ENCODE measurements at places on chromosomes 16 and 17.

GRCh38 chr16:89268585-89268984 lies 51.1 kb downstream of the ZNF778 start:
- no peak for DNase-seq

DNA sequence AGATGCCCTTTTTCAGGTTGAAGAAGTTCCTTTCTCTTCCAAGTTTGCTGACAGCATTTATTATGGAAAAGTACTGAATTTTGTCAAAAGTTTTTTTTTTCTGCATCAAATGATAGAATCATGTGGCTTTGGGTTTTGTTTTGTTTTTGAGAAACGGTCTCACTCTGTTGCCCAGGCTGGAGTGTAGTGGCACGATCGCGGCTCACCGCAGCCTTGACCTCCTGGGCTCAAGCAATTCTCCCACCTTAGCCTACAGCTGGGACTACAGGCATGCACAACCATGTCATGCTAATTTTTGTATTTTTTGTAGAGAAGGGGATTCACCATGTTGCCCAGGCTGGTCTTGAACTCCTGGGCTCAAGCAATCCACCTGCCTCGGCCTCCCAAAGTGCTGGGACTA lies 7.3 kb downstream of the CMTM4 start:
- no peak for DNase-seq

GRCh38 chr16:87203060-87203656 lies 114.0 kb downstream of the C16orf95 start:
- no peak for DNase-seq

- DNase-seq, result no peak
Observed at GRCh38 chr17:1461198-1461944, 5.3 kb upstream of the CRK start.

GRCh38 chr17:46895171-46895570 lies 27.8 kb upstream of the GOSR2 start:
- no peak for DNase-seq

DNA sequence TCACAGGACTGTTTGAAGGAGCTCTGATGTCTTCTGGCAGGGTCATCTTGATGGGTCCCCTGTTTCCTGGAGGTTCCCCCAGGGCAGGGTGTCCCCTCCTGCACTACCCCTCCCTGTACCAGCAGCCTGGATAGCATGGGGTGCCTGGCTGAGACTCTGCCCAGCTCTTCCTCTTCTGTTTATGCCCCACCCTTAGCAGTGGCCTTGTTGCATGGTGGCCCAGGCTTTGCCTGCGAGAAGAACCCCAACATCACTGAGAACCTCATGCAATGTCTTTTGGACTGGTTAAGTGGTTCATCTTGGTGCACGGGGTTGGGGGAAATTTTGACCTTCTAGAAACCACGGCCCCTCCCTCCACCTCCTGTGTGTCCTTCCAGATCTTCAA lies 121.8 kb downstream of the IRX3 start:
- no peak for DNase-seq

DNA sequence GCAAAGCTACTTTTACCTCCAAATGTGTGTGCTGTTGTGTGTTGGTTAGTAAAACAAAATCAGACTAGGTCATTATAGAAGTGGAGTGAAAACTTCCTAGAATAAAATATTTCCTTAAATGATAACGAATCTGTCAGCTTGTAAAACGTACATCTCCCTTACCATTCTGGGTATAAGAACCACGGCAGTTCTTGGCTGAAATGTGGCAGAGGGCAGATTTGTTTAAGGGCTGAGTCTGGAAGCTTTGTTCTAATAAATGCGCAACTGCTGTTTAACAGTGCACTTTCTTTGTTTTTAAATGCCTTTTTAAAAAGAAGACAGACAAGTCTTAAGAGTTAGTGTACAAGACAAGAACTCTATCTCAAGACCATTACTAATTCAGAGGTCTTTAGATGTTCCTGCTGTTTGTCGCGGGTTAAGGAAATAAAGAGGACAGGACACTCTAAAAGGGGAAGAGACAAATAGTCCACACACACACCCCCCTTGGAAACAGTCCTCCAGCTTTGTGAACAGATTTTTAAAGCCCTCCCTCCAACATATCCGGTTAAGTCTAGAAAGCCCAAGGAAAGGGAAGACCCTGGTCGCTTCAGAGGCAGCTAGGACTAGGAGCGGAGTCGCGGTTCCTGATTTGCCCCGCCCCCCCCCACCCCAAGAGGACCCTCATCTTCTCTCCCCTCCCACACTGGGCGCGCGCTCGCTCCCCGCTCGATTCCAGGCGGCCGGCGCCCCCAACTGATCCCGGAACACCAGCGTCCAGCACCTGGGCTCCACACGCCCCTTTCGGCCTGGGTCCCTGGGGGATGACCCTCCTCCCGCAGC lies 658 bp downstream of the SYNRG start:
- DNase-seq, result no peak

DNA sequence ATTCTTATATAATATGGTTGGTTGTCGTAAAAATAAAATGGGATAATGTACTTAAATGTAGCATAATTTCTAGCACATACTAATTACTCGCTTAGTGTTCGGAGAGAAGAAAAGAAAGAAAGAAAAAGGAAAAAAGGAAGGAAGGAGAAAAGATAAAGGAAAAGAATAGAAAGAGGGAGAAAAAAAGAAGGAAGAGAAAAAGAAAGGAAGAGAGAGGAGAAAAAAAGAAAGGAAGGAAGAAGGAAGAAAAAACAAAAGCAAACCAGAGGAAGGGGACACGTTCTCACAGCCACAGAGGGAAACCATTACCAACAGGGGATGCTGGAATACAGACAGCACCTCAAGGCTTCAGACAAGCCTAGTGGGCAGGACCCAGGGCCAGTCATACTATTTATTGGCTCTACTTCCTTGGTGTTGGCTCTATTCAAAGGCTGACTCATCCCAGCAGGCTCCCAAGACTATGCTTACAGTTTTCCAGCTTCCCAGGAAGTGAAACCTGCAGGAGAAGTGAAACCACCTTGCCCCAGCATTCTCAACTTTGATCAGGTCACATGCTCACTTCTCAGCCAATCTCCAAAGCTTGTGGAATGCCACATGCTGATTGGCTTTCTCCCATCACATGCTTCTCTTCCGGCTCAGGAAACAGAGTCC lies 273.5 kb upstream of the IRX5 start:
- no peak for DNase-seq

- DNase-seq, result no peak
Observed at GRCh38 chr16:66587881-66588600, 8.8 kb downstream of the CMTM2 start.

GRCh38 chr17:76869496-76870376 lies 1.5 kb downstream of the MGAT5B start:
- DNase-seq, result no peak

- DNase-seq, result no peak
Observed at GRCh38 chr16:10514369-10515055, 65.9 kb downstream of the EMP2 start.

GRCh38 chr17:79840269-79840988 lies 1.2 kb upstream of the CBX4 start:
- DNase-seq, result no peak

GRCh38 chr17:17663160-17664063 lies 17.8 kb upstream of the RAI1 start:
- peak; percentile 49 for DNase-seq

DNA sequence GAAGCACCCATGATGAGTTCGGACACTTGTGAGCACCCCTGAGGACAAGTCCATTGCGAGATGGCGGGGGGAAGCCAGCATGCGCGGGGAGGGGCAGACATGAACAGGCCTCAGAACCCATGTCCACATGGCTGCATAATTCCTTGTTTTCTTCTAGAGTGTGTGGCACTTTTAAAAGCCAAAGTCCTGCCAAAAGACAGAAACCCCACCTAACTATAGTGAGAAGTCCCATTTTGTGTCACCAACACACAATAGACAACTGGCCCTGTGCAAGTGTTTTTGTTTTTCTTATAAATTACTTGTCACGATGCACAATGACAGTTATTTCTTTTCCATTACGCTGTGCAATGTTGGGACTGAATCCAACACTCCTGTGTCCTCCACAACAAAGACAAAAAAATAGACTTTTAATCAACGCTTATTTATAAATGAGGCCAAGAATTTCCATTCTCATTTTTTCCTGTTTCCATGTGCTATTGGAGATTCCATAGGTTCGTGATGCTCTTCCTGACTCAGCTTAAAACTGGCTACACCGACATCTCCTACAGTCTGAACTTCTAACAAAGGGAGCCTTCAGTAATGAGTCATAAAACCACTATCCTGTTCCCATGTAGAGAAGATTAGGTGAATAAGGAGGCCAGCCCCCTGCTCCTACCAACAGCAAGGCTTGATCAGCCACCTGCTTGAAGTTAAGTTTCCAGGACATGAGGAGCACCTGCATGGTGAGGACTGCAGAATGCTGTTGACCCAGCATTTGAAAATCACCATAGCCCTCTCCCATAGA lies 98.9 kb downstream of the ZNF423 start:
- no peak for DNase-seq

- DNase-seq, result no peak
Observed at GRCh38 chr16:27083861-27084261, 17.1 kb downstream of the C16orf82 start.

DNA sequence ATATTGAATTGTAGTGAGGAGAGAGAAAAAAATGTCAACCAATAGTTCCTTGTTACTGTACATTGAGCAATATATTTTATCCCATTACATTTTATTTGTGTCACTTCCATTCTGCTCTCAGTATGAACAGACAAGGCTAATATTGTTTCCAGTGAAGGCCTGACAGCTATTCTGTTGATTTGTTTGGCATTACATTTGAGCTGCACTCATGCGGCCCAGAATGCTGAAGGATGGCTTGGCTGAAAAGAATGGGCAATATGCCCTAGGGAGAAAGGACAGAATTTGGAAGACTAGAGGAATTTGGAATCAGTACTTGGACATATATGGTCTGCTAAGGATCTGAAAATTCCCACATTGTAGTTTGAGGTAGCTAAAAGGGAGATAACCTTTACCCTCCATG lies 1294.4 kb downstream of the CDH8 start:
- no peak for DNase-seq

DNA sequence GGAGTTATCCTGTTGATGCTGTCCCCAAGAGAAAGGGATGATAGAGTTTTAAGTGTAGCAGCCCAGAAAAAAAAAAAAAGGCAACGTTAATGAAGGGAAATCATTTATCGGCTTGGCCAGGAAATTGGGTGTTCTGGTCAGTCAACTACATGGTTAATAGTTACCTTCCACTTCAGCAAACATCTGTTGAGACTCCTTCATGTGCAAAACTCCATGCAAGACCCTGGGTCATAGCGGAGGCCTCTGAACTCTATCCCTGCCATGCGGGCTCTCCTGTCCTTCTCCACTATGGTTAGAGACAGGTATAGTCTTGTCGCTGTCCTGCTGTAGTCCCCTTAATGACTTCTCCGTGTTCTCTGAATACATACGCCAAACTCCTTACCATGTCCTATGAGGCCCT lies 3.5 kb upstream of the LYRM9 start:
- no peak for DNase-seq

DNA sequence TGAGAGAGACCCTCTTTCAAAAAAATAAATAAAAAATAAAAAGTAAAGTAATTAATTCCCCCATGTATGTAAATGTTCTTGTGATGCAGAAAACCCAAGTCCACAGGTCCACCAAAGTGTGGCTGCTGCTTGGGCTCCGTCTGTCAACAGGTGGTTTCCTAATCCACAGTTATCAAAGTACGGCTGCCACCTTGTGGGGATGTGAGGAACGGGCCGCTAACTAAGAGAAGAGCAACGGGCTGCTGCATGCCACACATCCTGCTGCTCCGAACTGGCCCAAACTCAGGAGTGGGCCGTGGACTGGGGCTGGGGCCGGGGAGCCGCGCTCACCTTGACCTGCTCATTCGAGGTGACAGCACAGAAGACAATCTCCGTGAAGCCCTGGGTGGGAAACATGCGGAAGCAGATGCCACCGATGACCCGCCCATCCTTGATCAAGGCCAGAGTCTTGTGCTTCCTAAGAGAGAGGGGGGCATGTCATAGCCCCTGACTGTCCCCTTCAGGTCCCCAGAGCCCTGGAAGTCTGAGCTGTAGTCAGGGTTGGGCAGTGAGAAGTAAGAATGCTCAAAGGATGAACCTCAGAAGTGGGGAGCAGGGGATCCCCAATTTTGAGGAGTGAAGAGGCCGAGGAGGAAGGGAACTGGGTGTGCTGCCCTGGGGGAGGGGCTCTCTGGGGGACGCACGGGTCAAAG lies 4.3 kb downstream of the KAT2A start:
- DNase-seq, result peak; percentile 68

DNA sequence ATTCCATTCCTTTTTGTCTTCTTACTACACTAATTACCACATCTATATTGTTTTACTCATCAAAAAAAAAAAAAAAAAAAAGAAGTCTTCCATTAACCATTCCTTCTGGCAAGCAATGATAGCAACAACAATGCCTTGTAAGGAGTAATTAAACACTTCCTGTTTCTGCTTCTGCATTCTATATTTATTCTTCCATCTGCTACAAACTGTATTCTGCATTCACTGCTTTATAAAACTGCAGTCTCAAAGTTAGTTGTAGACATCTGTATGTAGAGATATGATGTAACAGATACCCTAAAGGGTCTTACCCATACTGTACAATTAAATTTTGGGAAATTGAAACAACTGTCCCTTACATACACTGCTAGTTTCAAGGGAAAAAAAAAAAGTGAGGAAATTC lies 28.7 kb upstream of the ABCA6 start:
- no peak for DNase-seq
